ENCODE measurements at places on chromosomes 6 and 20.

DNA sequence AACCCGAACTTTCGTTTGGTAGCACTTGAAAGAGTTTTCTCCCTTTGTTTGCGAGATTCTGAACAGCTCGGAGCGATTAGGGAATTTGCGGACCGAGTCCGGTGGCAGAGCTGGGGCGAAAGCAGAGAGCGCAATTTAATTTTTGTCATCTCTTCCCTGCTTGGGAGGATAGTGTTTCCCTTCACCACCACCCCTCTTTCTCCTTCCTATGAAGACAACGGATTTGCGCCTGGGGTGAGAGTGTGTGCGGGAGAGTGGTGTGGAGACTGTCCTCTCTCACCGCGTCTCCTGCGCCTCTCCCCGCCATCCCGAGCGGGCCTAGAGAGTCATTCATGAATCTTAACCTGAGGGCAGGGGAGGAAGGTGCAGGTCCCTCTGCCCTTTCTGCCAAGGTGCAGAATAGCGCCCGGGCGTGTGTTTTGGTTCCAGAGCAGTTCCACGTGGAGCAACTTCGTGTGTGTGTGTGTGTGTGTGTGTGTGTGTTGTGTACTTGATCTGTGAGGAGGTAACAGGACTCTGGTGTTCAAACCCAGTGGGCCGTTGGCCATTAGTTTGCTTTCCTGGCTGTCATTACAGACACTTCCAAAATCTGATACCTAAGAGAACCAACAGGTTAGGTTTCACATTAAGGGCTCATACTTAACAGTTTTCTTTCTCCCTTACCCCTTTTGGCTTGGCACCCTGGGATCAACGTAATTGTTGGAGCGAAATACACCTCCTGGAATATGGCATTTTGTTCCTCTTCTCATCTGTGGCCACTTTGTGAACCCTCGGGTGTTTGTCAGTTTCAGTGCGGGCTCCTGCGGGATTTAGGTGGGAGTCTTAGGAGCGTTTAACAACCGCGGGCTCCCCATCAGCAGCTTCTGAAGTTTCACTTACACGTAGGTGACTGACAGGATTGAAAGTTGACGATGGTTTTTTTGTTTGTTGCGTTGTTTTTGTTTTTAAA lies 1.8 kb downstream of the EYA4 start:
- no peak for DNase-seq

GRCh38 chr6:31040801-31041200 lies 30.5 kb downstream of the MUC22 start:
- no peak for DNase-seq

- DNase-seq = no peak
Observed at GRCh38 chr20:23257848-23258746, 92.5 kb upstream of the NXT1 start.

- peak; percentile 84 for DNase-seq
Observed at GRCh38 chr6:15245361-15246216, at the start of gene JARID2. Gene JARID2, plus strand, starts transcription at chr6:15246069. Its CDS starts 471 bp downstream, at chr6:15246540.

- DNase-seq = no peak
Observed at GRCh38 chr6:19836799-19837510, at the start of gene ID4. Gene ID4, plus strand, starts transcription at chr6:19837370. Its CDS starts 385 bp downstream, at chr6:19837755.

GRCh38 chr6:142943711-142944123 lies 1.3 kb downstream of the HIVEP2 start:
- no peak for DNase-seq

DNA sequence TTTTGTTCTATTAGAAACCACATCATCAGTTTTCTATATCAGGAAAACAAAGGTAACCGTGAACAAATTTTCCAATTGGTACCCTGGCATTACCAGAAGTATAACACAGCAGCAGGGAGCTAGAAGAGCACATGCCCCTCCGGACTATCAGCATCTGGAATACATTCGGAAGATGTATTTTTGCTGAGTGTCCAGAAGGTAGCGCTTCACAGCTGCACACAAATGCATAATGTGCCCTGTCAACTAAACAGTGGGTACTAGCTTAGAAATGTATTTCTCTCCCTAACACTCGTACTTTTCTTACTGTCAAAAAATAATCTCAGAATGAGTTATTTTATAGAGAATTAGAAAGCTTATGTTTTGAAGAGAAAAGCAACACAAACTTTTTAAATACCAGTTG lies 77.6 kb downstream of the HUS1B start:
- no peak for DNase-seq

- no peak for DNase-seq
Observed at GRCh38 chr6:33856655-33857054, 52.9 kb upstream of the MLN start.

- DNase-seq = no peak
Observed at GRCh38 chr6:28865401-28866204, 58.2 kb downstream of the TRIM27 start.

- peak; percentile 35 for DNase-seq
Observed at GRCh38 chr6:7050872-7051779, 56.6 kb upstream of the RREB1 start.

- no peak for DNase-seq
Observed at GRCh38 chr6:139982195-139982594, 607.7 kb upstream of the CITED2 start.

- no peak for DNase-seq
Observed at GRCh38 chr6:158016571-158017383, 35.1 kb downstream of the SYNJ2 start.
